ENCODE measurements at places on chromosomes 2 and 18.

- no peak for DNase-seq
These were observed 54.3 kb downstream of the INO80C start for GRCh38 chr18:35443434-35443833.

DNA sequence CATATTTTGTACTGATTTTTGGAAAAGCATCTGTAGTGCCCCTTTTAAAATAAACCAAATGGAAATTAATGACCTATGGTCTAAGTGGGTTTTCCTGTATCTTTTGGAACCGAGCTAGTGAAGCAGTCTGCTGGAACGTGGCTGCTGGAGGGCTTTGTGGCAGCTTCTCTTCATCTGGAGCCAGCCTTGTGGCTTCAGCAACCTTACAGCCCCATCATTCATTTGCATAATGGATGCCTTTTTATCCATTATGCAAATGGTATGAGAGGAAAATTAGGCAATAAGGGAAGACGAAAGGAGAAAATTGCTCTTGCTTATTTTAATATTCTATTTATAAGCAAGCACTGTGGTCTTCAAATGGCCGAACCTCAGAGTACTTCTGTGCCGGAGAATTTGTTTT lies 421.0 kb downstream of the PARD3B start:
- no peak for DNase-seq

GRCh38 chr2:24721470-24721869 lies 71.7 kb downstream of the PTRHD1 start:
- no peak for DNase-seq

- DNase-seq, result no peak
These were observed 1.0 kb downstream of the LIMS1 start for GRCh38 chr2:108535357-108535631.

GRCh38 chr2:38074058-38074763 lies 1.7 kb downstream of the CYP1B1 start:
- DNase-seq, result no peak

DNA sequence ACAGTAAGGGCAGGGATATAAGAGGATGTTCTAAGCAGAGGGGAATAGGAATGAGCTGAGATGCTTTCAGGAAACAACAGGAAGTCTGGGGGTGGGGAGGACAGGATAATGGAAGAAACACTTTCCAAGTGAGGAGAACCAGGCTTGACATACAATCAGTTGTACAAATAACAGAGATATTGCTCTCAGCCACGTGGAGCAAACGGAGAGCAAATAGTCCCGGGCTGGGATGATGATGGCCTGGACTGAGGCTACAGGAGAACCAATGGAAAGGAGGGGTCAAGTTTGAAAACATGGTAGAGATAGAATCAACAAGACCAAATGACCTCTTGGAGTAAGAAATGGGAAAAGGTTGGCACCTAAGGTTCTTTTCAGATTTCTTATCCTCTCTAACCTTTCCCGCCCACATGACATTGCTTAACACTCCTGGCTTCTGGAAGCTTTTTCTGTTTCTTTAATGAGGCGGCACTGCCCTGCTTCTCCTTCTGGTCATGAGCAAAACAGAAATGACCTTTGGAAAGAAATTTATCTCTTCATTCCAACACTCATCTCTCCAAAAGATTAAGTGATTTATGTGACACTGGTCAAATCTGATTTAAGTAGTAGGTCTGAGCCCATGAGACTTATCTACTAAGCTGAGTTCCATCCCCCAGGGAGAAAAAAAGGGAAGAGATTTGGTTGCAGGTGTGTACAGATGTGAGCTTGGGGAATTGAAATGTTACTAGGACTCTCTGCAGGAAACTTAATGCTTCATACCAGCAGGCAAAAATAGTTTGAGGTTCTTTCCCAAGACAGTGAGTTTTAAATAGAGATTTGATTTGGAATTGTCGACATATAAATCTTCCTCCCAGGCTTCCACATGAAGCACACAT lies 442.9 kb upstream of the HNRNPA3 start:
- DNase-seq, result no peak

DNA sequence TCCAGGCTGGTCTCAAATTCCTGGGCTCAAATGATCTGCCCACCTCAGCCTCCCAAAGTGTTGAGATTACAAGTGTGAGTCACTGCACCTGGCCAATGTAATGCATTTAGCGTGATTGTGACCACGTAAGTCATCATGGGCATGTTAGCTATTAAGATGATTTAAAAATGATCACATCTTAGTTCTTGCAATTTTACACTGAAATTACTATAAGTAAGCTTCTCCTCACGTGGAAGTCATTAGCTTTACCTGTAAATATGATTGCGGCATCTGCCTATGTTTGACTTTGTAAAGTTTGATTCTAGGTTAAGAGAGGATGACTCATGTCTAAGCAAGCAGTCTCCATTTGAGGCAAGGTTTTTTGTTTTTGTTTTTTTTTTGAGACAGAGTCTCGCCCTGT lies 85.5 kb downstream of the PMAIP1 start:
- DNase-seq, result no peak

GRCh38 chr2:12606472-12607000 lies 110.2 kb upstream of the TRIB2 start:
- no peak for DNase-seq

GRCh38 chr2:120253021-120253882 lies 600 bp downstream of the RALB start:
- peak; percentile 70 for DNase-seq

- DNase-seq, result no peak
These were observed 872 bp downstream of the ASB1 start for GRCh38 chr2:238427435-238428162.

DNA sequence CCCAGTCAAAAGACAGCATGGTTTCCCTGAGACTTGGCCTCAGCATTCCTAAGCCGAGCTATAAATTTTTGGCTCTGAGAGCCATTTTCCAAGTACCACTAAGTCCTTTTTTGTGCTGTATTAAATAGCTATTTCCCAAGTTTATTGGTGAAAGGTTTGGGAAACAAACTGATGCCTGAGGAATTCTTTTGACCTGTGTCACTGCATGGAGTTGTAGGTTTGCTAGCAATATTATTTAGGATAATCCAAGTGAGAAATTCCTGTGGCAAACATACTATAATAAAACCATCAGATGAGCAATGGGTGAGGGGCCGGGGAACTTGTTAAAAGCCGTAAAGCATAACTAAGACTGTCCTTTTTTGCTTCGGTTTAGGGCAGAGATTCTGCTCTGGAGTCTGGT lies 28.4 kb downstream of the ARHGAP28 start:
- no peak for DNase-seq

DNA sequence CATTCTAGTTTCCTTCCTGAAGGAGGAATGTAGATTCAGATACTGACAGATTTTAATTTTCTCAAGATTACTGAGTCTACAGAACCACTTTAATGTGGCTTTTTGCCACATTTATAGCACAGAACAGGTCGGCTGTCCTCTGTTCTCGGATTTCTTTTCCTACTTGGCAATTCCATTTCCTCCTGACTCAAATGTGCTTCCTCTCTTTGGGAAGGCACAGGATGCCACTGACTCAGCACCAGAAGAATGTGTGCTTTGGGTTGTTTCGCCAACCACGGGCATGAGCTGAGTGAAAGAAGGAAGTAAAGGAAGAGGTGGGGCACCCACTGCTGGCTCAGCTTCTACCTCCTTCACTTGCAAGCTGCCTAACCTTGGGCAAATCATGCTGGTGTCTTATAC lies 970.6 kb upstream of the ACVR2A start:
- DNase-seq, result peak; percentile 42

- DNase-seq, result no peak
These were observed 64.4 kb downstream of the SP110 start for GRCh38 chr2:230155359-230155758.

GRCh38 chr2:88659538-88659915 lies 31.9 kb upstream of the RPIA start:
- DNase-seq, result peak; percentile 16

- no peak for DNase-seq
These were observed 1207.8 kb upstream of the FAM98A start for GRCh38 chr2:34806891-34807290.

DNA sequence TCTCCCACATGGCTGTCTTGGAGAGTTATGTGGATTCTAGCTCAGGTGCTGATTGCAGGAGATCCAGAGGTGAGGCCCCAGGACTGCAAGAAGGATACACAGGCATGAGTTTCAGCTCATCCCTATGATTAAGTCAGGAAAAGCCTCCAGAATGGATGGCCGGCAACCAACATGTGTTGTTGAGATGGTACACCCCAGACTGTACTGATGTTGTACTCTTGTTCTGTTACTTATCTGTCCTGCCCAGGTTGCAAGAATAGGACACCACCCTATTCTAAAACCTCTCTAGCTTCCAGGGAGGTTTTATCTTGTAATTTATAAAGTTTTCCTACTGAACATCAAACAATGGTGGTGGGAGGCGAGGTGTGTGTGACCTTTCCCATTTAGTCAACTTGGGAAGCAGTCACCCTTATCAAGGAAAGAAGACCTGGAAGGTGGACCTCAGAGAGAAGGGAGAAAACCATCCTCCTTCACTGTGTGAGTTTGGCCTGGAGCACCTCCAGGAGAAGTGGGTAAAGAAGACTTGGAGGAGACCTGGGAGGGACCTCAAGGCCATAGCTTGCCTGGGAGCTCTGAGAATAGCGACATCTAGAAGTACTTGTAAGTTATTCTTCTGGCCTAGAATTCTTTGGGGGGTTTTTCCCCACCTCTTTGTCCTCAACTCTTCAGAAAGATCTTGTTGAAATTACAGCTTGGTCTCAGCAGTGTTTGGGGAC lies 8.6 kb downstream of the FAM124B start:
- DNase-seq, result no peak

DNA sequence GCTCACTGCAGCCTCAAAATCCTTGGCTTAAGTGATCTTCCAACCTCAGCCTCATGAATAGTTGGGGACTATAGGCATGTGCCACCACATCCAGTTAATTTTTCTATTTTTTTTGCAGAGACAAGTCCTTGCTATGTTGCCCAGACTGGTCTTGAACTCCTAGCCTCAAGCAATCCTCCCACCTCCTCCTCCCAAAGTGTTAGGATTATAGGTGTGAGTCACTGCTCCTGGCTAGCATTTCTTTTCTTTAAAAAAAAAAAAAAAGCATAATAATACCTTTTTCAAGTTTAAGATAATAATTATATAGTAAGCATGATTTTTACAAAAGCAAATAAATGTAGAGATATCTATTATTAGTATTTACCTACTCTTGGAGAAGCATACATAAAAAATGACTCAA lies 36.1 kb downstream of the PPP4R1 start:
- no peak for DNase-seq

- DNase-seq, result no peak
These were observed 25.8 kb upstream of the PLB1 start for GRCh38 chr2:28469947-28470535.
